ENCODE measurements at places on chromosomes 7 and 10. TPM values are rescaled to one million over a fixed set of nuclear protein-coding genes. Genes with fewer than 3 reads are reported as not detected.

DNA sequence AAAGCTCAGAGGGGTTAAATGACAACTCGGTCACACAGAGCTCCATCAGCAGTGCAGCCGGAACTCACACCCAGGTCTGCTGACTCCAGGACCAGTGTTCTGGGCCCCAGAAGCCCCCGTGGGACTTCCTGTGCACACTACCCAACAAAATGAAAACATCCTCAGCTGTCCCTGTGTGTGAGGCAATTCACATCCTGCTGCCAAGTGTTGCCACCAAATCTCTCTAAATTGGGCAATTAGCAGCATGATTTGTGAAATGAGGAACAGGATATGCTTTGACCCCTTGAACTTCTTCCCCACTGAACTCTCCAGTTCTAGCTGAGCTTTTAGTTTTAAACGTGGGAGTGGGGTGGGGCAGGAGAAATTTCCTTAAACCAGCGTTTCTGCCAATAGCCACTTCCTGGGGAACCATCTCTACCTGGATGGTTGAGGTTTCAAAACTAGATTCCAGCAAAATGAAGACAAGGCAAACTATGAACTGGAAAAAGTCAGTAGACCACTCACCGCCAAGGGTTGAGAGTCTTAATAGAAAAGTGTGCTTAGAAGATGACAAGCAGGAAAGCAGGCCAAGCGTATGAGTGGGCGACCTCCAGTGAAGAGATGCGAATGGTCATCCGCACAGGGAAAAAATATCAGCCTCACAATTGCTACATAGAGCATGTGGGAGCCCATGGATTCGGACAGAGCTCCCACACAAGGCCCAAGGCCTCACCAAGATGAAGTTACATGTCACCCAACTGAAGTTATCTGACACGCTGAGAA, 51.9 kb upstream of the CHST15 start:
- H3K36me3 ChIP-seq = no peaks in the 10 kb centered on the region
- H3K27ac ChIP-seq = no peak overlapping the region
- no peak for DNase-seq
- H3K4me3 ChIP-seq = no peak overlapping the region
- H3K4me1 ChIP-seq = peaks cover 7% of the 10 kb centered on the region
- no peaks in the 10 kb centered on the region for H3K27me3 ChIP-seq

- H3K27me3 ChIP-seq = no peaks in the 10 kb centered on the region
- DNase-seq = no peak
- H3K27ac ChIP-seq = no peak overlapping the region
These were observed 138.5 kb downstream of the CPED1 start for GRCh38 chr7:121126801-121127534.

- no peak overlapping the region for H3K4me3 ChIP-seq
- no peaks in the 10 kb centered on the region for H3K36me3 ChIP-seq
- no peaks in the 10 kb centered on the region for H3K27me3 ChIP-seq
- DNase-seq = no peak
- peaks cover 91% of the 10 kb centered on the region for H3K4me1 ChIP-seq
These were observed 5.0 kb downstream of the NCOA4 start for GRCh38 chr10:46025406-46025805.

GRCh38 chr7:118918556-118918955, 694.1 kb downstream of the ANKRD7 start:
- no peak overlapping the region for H3K4me3 ChIP-seq
- H3K27me3 ChIP-seq = no peaks in the 10 kb centered on the region
- H3K4me1 ChIP-seq = no peaks in the 10 kb centered on the region
- no peaks in the 10 kb centered on the region for H3K36me3 ChIP-seq
- no peak overlapping the region for H3K27ac ChIP-seq

Gene ASZ1
- total RNA-seq = not detected

Gene CTAGE4
- 6.6 TPM for total RNA-seq
